ENCODE measurements at places on chromosomes 12 and 14.
A peak's percentile ranks its signal among the peaks of the same experiment; 100 is the strongest.

- DNase-seq, result no peak
These were observed 3.6 kb upstream of the SLC7A8 start for GRCh38 chr14:23186913-23187654.

GRCh38 chr12:79063258-79063657 lies 198.7 kb downstream of the SYT1 start:
- no peak for DNase-seq

GRCh38 chr12:10749700-10750384 lies 26.7 kb upstream of the YBX3 start:
- DNase-seq, result peak; percentile 75

DNA sequence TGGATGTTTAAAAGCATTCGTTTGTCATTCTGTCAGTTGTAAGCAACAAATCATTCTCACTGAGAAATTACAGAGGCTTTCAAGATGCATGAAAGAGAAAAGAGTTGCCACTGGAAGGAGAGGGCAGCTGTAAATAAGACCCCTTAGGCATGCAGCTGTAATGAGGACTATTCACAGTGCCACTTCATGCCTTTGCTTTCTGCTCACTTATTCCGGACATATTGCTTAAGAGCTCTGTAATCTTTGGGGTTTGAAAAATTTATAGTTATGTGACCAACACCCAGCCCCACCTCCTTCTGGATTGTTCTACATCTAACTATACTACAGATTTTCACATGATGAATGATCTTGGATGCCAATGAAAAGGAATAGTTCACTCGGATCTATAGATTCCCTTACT lies 194.8 kb upstream of the DCN start:
- DNase-seq, result no peak

DNA sequence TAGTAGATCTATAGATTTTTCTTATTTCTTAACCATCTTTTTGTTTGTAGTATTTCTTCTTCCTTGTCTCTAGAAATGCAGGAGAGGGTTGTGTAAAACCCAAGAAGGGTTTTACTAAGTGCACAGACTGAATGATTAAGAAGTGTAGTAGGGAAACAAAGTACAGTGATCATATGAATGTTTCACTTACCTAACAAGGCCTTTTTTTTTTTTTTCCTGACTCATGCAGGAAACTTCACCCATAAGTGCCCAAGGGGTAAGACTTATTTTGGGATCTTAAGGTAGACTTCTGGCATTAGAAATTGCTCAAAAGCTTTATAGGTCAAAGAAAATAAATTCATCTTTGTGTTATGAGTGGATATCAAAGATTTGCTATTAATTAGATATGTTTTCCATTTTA lies 10.2 kb downstream of the SCN8A start:
- no peak for DNase-seq

DNA sequence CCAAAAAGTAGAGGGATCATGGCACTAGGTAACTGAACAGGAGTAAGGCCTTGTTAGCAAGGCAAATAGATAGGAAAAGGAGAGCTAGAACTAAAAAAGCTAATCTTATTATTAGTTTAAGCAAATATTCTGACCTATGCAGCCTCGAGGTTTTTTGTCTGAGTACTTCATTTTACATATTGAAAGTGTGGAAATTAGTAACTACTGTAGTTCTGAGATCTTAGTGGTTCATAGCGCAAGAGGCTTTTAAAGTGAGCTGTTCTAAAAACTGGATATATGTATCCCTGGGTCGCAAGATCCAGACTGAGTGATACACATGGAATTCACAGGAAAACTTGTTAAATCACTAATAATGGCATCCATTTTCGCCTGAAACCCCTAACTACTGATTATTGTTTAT lies 411.0 kb upstream of the SOX5 start:
- DNase-seq, result no peak

- peak; percentile 4 for DNase-seq
These were observed 216.7 kb downstream of the MED13L start for GRCh38 chr12:116060764-116061163.

DNA sequence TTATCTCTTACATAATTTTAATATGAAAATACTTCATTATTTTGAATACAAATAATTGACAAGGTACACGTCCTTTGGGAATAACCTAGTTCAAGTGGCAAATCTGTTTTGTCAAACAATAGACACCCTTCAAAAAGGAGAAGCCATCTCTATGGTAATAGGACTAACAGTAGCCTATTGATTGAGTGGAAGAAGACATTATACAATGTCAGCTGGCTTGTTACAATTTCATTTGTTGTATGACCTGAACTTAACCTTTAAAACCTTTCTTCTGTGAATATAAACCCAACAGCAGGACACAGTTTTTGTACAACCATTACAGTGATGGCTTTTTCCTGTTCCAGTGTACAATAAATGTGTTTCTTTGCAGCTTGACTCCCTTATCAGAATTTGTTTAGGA lies 8.1 kb downstream of the TMEM260 start:
- DNase-seq, result no peak

DNA sequence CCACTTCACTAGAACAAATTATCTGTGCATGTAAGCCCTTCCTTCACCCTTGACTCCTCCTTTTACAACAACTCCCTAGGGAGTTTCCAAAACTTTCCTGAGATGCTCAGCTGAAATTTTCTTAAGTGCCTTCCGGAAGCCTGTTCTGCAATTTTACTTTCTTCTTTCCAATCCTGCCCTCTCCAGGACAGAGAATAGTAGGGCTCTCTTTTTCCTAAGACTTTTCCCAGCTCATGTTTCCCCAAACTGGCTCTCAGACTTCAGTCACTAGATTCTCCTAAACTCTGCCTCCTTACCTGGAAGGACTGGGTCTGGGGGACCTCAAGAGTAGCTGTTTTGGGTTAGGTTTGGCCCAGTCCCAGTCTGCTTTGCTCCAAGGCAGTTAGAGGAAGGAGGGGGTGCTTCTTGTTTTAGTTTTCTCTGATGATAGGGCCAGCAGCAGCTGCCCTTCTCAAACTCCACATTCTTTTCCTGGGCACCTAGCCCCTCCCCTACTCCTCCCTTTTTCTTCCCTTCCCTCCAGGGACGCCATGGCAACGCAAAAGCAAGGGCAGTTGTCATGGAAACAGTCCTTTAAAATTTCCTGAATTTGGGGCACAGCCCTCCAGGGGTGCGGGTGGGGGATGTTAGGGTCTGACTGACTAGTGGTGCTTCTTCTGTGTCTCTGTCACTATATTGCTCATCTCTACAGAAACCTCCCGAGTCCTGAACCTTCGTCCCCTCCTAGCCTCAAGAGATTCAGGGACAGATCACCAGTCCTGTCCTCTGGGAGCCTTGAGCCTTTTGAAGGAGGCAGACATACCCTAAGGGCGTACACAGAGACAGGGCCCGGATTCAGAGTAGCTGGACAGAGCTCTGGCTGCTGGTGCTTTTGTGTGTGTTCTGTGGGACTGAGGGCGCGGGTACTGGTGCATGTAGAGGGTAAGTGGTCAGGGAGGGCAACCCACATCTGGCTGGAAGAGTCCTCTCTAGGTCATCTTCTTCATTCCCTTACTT lies 17.0 kb downstream of the PPP1R1A start:
- DNase-seq, result no peak

- DNase-seq, result peak; percentile 80
These were observed 3.6 kb upstream of the CLEC4E start for GRCh38 chr12:8544295-8544694.

GRCh38 chr14:58709949-58710348 lies 72.2 kb downstream of the DACT1 start:
- no peak for DNase-seq

- DNase-seq, result no peak
These were observed 10.5 kb downstream of the RASSF9 start for GRCh38 chr12:85825746-85826145.

DNA sequence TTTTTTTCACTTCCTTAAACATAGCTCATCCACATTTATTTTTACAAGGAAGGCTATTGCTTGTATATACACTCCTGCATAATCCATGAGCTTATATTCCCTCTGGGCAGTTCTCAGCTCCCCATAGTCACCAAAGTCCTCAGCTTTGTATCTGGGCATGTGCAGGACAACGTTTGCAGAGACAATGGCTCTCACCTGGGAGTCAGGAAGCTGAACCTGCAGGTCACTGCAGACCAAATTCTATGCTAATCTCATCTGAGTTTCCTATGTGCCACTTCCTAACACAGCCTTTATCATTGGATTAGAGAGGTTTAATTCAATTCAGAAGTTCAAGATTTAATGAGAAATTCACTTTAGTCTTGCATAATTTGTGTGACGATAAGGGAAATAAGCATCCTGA lies 131.5 kb downstream of the KCNK10 start:
- DNase-seq, result no peak

DNA sequence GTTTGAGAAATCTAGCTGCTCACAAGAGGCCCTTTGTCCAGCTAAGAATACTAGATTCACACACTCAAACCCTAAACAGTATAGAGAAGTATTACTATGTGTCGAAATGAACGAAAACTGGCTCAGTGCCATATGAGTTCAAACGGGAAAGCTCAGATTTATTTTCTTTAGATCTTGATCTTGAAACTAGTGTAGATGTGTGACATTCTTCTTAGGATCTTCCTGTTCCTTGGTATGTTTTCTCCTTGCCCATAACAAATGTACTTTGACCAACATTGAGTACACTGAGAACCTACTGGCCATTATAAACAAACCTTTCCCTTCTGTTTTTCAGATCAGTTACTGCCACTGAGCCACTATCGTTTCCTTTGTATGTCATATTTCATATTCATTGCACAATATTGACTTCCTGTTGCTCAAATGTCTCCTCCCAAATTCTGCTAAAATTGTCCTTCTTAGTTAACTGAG lies 21.3 kb downstream of the MYBPC1 start:
- no peak for DNase-seq

GRCh38 chr14:55238019-55238680 lies 33.1 kb upstream of the FBXO34 start:
- no peak for DNase-seq

DNA sequence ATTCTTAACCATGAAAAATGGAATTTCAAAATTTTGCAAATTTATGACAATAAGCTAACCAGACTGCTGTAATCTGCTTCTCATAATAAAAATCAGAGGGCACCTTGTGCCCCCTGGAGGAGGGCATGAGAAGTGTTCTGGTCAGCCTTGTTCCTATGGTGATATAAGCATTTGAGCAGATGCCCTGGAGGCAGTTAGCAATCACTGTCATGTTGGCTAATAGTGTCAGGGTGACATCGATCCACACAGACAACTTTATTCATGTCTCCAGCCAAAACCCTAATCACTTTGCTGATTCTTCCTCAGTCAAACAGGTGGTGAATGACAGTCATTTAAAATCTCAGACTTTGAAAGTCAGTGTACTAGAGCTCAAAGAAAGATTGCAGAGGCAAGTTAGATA lies 943.0 kb downstream of the GALC start:
- DNase-seq, result peak; percentile 3

- no peak for DNase-seq
These were observed 97.7 kb downstream of the PPM1A start for GRCh38 chr14:60346706-60347105.

DNA sequence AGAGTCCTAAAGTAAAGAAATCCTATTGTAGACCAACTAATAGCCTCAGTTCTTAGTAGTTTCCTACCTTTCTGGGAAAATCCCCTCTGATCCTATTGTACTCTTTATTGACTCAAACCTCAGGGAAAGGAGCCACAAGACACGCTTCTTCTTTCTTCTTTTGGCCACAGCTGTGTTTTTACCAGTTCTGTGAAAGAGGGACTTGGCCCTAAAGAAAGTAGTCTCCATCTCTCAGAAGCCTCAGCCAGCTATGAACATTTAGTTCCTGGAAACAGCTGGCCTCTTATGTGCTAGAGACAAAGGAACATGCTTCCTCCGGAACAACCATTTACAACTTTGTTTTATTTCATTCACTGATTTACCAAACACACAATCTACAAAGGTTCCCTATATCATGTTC lies 66.1 kb upstream of the ARID2 start:
- no peak for DNase-seq

GRCh38 chr14:59303216-59303615 lies 114.7 kb downstream of the DAAM1 start:
- no peak for DNase-seq

- no peak for DNase-seq
These were observed 19.9 kb downstream of the RFLNA start for GRCh38 chr12:124314766-124315165.

- no peak for DNase-seq
These were observed 116.6 kb downstream of the NAV3 start for GRCh38 chr12:77947330-77947729.

GRCh38 chr12:6208130-6208529 lies 7.9 kb downstream of the CD9 start:
- no peak for DNase-seq

- no peak for DNase-seq
These were observed 56.2 kb downstream of the MIPOL1 start for GRCh38 chr14:37253905-37254304.

DNA sequence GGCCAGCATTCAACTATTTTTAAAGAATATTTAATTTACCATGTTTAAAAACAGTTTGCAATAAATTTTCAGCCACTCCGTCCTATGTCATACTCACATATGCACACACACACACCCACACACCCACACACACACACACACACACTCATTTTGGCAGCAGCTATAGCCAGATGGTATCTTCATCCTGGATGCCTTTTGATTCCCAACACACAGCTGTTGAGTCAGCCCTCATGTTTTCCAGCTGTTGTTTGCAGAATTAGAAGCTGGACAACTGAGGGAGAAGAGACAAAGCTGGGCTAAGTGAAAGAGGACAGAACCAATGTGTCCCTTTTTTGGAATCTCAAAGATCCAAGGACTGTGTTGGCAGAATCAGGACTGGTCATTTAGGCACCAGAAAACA lies 80.0 kb upstream of the EGLN3 start:
- DNase-seq, result no peak

GRCh38 chr12:115840159-115840558 lies 437.3 kb downstream of the MED13L start:
- DNase-seq, result no peak

- DNase-seq, result no peak
These were observed 36.4 kb downstream of the PITPNM2 start for GRCh38 chr12:123114304-123115083.

DNA sequence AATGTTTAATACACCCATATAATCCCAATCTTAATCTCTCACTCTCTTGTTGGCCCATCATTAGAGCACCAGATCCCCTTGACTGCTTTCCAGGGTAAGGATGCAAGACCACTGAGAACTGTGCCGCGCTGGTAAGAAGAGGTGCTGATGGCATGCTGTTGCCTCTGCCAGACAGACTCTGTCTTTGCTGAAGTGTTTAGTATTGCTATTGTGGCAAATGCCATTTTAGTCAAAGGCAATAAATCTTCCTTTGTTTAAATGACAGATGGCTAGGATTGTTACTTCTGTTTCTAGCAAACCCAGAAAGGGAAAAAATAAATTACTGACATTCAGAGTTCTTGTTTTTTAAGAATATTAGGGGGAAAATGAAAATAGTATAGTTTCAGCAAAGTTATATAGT lies 152.3 kb downstream of the MON2 start:
- DNase-seq, result no peak

GRCh38 chr12:45644541-45644940 lies 85.0 kb upstream of the ARID2 start:
- DNase-seq, result no peak
